ENCODE measurements at places on chromosomes 1 and 21. TPM values are rescaled to one million over a fixed set of nuclear protein-coding genes. Genes with fewer than 3 reads are reported as not detected.

IL10 gene
- 4.3 TPM for polyA plus RNA-seq

GRCh38 chr21:39073717-39074116 is 109.5 kb downstream of the PSMG1 start:
- peak; percentile 68 for DNase-seq

DNA sequence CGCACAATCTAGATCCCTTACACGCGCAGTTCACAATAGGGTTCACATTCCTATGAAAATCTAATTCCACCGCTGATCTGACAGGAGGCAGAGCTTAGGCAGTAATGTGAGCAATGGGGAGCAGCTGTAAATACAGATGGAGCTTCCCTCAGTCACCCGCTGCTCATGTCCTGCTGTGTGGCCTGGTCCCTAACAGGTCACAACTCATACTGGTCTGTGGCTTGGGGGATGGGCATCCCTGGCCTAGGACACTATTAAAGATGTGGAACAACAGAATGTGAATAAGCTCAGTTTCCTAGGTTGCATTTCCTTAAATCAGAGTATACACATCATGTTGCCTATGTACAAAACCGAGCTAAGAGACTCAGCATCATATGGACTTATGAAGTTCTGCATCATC is 16.2 kb downstream of the IFI44 start:
- DNase-seq, result no peak

DNA sequence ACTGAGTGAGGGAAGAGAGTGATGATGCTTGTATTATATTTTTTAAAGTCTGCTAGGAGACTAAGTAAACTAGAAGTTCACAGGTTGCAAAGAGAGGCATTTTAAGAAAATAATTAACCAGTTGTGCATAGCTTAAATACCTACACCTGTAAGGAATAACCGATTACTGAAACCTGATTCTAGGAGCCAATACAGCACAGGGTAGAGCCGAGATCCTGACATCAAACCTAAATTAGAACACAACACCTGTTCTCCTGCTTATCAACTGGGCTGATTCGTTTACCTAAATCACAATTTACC is 54.8 kb downstream of the EPRS1 start:
- DNase-seq, result no peak

CYP4A11 gene
- not detected for polyA plus RNA-seq
